ENCODE measurements at places on chromosomes 5 and 9.
A peak's percentile ranks its signal among the peaks of the same experiment; 100 is the strongest.

DNA sequence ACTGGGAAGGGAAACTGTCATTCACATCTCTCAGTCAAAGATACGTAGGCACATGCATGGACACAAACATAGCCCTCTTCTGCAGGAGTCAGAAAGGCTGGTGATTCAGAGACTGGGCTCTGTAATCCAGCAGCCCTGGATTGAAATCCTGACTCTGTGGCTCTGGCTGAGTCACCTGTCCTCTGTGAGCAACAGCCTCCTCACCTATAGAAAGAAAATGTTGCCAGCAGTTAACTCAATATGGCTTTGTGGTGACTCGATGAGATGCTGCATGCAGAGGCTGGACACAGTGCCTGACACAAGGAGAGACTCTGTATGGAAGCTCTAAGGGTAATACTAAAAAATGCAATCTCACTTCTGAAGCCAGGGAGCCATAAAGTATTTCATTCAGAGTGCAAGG, 23.9 kb upstream of the CDKN2AIPNL start:
- DNase-seq = no peak

DNA sequence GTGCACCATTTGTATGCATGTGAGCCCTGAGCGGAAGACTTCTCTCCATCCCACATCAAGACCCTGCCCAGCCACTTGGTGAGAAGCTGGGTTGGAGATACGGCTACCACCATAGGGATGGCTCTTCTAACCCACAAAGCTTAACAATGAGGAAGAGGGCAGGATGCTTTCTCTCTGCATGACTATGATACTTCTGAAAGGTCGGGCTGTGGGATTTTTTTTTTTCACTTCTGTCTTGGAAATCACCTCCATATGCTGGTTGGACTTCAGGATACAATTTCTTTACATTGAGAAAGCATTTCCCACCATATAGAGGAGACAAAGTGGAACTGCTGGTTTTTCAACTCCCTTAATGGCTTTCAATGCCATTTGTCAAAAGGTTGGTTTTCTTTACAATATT, 30.5 kb downstream of the ZNF366 start:
- no peak for DNase-seq

DNA sequence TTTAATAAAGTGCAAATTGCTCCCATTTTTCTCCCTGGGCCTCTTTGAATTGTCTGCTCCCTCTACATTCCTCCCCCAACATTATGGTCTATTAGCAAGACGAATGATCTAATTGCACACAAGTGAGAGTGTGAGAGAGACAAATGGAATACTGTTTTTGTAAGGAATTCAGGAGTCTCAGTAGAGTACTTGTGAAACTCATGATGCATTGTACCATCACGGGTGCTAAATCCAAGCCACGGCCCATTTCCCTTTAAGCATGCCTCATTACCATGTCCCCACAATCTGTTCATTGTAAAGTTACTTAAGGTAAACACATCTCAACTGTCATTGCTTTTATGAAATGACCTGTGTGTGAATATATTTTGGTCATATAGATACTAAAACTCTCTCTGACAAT, 62.8 kb downstream of the CD180 start:
- DNase-seq = no peak

DNA sequence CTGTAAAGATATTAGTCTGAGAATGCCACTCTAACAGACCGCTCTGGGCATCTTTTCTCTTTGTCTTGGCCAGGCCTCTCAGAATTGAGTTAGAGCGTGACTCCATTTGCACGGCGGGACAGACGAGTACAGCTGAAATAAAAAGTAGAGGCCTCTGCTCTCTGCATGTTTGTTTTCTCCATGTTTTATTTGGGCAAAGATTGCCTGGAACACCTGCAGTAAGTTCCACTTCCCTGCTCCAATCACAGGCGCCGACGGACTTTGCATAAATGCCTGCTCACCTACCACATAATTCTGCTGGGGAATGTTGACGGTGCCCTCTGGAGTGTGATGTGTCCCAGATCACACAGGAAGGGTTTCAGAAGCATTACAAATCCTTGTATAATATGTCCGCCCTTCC, 10.6 kb downstream of the SPOCK1 start:
- no peak for DNase-seq

- no peak for DNase-seq
Observed at GRCh38 chr5:149049371-149049781, 13.5 kb downstream of the SH3TC2 start.

- DNase-seq = no peak
Observed at GRCh38 chr5:96601200-96601599, 61.0 kb upstream of the CAST start.

- DNase-seq = no peak
Observed at GRCh38 chr9:137162505-137163364, 7.1 kb downstream of the LRRC26 start.

DNA sequence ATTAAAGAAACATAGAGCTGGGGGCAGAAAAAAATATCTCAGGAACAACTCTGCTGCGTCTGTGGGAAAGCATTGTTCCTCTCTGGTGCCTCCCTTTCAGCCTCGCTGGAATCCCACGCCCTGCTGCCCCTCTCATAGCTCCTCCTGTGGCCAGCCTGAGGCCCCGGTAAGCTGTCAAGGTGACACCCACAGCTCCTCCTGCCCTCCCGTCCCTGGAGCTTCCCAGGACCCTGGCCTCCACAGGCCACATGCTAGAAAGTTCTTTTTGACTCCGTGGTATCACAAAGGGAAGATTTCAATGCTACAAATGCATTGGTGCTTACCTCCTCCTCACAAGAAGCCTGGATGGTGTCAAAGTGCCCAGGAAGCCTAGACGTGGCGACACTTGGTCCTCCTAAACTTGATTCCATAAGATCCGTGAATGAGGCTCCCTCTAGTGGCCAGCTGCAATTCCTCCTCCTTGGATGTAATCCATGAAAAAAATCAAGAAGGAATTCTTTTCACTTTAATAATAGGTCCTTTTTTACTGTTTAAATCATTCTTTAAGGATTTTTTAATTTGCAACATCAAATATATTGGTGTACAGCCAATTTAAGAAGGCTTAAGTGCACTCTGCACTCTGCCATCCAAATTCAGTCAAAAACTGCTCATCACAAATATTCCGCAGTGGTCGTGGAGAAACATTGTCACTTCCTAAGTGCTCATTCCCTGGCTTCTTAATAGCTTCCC, 104.9 kb downstream of the CFAP90 start:
- DNase-seq = peak; percentile 95

GRCh38 chr5:74938250-74938933, 72.2 kb upstream of the FAM169A start:
- DNase-seq = no peak

- peak; percentile 88 for DNase-seq
Observed at GRCh38 chr5:112860929-112861637, at the start of gene SRP19. SRP19 (plus strand) TSS chr5:112861287; CDS start chr5:112861377, 90 bp downstream.

GRCh38 chr5:83322273-83322924, 149.1 kb upstream of the VCAN start:
- no peak for DNase-seq

GRCh38 chr5:36666274-36666673, 59.9 kb downstream of the SLC1A3 start:
- DNase-seq = no peak

DNA sequence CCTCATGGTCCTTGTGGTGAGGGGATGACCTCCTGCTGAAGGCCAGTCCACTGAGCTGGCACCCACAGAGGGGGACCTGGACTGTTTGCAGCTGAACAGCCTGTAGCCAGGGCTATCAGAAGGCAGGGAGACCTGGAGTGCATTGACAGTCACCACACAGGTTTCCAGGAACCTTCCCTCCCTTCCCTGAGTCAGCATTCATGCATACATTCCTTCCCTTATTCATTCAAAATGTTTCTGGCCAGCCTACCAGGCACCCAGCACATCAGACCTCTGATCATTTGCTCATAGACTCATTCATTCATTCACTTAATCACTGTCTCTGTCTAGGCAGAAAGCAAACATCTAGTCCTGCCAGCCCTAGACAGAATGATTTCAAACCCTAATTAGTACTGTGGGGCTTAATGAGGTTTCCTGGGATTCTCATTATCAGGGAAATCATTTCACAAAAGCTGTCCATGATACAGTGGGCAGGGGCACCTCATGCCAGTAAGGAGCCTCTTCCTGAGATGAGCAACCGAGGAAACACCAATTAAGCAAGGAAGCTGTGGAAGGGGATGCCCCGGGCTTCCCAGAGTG, 110.1 kb upstream of the PPP1R26 start:
- DNase-seq = no peak

DNA sequence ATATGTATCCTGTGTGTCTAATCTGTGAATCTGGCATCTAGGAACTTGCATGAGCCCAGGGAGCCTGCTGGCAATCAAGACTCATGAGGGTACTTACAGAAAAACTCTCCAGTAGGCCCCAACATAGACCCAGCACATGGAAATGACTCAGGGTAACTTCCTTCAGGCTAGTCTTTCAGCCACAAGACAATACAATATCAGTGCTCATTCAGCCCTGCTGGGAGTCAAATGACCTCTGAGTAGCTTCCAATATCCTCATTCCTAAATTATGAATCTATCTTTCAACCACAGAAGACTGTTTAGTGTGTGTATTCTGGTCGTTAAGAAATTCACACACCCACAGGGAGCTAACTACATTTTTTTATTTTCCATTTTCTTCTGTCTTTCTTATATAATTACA, 1273.0 kb downstream of the EFNA5 start:
- DNase-seq = no peak

Measured in NCI-H748 treated with DMSO at 0.1 percent for 48 hours (cell line).